Activated naive CD4-positive, alpha-beta T cell (primary cell): ENCODE measurements at places on chromosomes 6 and 20.

DNA sequence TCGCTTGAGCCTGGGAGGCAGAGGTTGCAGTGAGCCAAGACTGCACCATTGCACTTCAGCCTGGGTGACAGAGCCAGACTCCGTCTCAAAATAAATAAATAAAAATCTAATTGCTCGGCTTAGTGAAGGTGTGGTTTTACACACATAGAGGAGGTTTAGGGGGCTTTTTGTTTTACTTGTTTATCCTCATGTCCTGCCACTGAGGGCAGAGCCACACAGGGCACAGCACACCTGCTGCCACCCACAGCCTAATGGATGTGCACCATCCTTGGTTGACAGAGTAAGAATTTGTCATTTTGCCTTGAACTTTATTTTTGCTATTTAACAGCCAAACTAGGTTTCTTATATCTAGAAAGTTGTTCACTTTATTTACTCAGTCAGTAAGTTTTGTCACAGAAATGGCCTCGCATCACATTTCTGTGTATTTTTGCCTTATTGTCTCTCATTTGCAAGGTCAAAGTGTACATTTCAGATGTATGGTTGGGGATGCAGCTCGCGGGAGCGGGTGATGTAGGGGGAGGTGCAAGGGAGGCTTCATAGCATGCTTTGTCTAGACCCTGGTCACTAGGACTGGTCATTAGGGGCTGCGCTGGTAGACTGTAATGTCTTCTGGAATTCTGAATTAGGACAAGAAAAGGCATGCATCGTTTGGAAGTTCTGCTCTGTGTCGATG lies 67.8 kb upstream of the NAA20 start:
- no peak for DNase-seq

DNA sequence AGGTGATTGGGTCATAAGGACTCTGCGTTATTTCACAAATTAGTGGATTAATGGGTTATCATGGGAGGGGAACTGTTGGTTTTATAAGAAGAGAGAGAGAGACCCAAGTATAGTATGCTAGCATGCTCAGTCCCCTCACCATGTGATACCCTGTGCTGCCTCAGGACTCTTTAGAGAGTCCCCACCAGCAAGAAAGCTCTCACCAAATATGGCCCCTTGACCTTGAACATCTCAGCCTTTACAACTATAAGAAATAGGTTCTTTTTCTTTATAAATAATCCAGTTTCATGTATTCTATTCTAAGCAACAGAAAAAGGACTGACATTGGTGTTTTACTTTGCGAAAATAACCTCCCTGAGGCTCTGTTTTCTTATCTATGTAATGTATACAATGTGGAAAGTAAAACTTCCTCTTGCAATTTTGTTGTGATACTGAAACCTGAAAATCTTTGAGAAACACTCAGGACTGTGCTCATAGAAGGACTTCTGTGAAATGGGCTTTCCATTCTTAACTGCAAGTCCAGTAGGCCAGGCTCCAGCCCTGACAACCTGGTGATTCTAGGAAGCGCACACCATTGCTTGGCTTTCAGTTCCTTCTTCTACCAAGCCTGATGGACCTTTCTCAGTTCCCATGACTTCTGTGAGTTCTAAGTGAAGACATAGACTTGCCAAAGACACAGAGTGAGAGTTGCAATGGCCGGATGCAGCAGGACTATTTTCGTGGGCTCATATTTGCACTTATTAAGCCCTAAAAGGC lies 21.9 kb downstream of the SIRPD start:
- no peak for DNase-seq

- DNase-seq = no peak
Measured at GRCh38 chr6:166736634-166737033, 109.6 kb upstream of the RPS6KA2 start.

DNA sequence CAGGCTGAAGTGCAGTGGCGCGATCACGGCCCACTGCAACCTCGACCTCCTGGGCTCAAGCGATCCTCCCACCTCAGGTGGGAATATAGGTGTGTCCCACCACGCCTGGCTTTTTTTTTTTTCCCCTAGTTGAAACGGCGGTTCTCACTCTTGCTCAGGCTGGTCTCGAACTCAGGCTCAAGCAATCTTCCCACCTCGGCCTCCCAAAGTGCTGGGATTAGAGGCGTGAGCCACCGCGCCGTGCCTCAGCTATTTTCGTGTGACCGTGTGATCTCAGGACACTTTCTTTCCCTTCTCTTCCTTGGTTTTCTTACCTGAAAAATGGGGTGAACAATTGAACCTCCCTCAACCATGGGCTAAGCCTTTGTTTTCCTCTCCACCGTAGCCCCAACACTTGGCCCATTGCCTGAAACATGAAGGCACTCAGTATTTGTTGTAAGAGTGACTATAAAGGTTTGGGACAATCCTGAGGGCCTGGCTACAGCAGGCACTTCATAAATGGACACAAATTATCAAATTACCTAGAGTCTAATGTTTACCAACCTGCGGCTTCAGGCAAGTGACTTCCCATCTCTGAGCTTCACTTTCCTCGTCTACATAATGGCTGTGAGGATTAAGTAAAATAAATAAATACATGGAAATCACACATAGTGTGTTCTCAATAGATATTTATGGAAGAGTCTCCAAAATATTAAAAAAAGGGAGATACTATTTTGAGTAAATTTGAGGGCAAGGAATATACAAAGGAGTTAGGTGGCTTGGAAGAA lies 31.4 kb upstream of the ID1 start:
- DNase-seq = no peak

- DNase-seq = no peak
Measured at GRCh38 chr6:13604546-13605416, 10.4 kb upstream of the NOL7 start.

GRCh38 chr6:108277295-108277694 lies 16.5 kb upstream of the SNX3 start:
- DNase-seq = no peak

- DNase-seq = no peak
Measured at GRCh38 chr6:165986311-165986913, 181.2 kb downstream of the TBXT start.

- no peak for DNase-seq
Measured at GRCh38 chr6:147506704-147507114, 1.8 kb upstream of the SAMD5 start.

DNA sequence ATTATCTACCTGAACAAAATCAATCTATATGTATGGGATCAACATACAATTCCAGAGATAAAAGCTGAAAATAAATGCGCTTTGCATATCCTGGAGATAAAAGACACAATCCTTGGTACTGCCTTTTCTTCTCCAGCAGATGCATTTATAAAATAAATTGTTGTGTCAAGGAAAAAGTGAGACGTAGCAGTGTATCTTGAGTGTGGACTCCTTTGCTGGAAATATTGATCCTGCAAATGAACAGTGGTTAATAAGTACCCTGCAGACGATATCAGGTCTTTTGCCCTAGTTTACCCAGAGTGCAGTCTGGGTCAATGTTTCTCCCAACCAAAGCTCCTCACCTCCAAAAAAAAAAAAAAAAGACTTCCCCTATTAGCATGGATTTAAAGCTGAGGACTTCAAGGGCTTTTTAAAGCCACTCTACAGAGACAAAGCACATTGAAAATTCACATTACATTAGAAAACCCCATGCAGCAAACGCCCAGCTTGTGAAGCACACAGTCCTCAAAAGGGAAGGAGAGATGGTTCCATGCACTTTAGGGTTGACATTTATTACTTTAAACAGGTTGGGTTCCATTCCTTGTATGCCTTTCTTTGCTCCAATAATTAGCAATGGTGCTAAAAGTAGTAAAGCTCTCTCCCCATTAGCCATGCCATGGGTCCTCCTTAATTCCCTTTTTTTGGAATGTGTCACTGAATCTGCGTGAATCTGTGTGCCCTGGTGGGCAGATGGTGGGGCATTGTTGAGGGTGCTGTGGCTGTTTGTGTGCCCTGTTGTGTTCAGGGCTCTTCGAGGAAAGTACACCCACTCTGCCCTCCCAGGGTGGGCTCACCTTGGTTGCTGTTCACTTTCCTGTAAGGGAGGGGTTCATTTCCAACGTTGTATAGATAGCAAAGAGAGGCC lies 21.1 kb downstream of the FOXA2 start:
- DNase-seq = no peak

GRCh38 chr6:38476141-38476540 lies 163.6 kb downstream of the BTBD9 start:
- no peak for DNase-seq

DNA sequence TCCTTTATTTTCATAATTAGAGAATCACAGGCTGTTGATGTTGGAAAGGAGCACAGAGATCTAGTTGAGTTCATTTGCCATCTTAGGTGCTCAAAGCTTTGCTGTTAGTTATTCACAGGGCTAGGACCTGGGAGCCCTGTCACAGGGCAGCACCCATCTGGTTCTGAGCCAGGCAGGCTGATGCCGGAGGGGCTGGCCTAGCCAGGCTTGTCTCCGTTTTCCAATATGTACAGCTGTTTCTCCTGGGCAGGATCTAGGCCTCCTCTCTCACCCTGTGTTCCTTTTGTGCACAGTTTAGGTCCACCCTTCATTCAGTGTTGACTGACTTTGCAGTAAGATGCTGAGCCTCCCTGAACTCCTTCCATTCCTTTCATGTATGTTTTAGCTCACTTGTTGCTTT lies 33.4 kb downstream of the LRRC1 start:
- DNase-seq = no peak

- no peak for DNase-seq
Measured at GRCh38 chr20:63568170-63568981, 5.7 kb downstream of the HELZ2 start.

DNA sequence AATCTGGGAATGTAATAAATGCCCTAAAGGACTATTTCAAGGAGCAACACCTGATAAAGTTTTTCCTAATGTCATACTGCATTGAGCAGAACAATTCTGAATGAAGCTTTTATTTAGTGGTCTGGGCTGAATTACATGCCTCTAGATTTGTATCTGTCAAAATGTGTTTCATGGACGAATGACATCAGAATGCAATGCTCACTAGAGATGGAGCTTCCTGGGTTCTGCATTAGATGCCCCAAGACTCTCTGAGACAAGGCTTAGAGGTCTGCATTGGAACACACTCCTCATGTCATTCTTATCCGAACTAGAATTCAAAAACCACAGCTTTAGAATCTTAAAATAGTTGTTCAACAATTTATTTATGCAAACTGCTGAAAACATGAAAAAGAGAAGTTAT lies 62.0 kb downstream of the SYNE1 start:
- DNase-seq = no peak

DNA sequence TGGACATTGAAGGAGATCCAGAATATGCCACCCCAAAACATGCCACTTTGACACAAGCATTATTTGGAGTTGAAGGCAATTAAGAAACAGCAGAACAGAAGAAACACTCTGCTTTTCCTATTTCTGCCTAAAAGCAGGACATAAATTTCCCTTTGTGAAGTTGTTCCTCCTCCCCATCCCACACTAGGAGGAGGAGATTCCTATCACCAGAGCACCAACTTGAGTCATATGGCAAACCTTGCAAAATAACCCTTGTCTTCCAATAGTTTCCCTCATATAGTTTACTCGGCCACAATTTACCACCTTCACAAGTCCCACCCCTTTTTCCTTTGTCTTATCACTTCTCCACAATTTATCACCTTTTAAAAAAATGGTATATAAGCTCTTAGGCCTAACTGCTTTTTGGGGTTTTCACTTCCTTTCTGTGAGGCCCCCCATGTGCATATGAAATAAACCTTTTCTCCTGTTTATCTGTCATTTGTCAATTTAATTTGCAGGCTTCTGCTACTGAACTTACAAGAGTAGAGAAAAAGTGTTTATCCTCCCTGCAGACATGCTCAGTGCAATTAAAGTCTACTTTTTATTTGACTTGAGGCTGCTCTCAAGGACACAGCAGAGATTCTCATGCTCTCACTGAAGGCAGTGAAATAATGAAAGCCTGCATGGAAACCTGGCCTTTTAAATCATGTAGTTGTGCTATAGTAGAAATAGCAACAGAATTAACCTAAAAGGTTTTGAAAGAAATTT lies 2.8 kb upstream of the RAB23 start:
- no peak for DNase-seq
